NCI-H526 treated with DMSO at 0.1 percent for 48 hours (cell line): ENCODE measurements at places on chromosomes 2 and 18.

- no peak for DNase-seq
Observed at GRCh38 chr2:120702061-120702460, 33.6 kb upstream of the GLI2 start.

DNA sequence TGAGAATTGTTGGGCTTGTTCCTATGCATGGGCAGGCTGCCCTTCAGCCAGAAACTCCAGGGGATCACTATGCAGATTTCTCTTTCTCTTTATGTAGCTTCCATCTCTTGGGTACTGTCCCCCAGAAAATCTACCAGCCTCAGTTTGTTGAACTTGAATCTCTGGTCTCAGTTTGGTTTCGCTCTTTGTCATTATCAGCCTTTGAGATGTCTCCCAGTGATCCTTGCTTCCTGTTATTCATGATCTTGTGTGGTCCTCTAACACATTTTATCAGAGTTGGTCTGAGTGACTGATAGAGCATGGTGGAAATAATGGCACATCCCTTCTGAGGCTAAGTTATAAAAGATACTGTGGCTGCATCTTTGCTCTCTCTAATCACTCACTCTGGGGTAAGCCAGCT lies 7.8 kb downstream of the TMEM87B start:
- no peak for DNase-seq

GRCh38 chr2:217071416-217071815 lies 211.6 kb upstream of the TNP1 start:
- no peak for DNase-seq

GRCh38 chr18:13680612-13681011 lies 45.7 kb downstream of the FAM210A start:
- DNase-seq, result no peak

- no peak for DNase-seq
Observed at GRCh38 chr2:169066897-169067296, 2.5 kb upstream of the DHRS9 start.

GRCh38 chr18:9570255-9570654 lies 44.1 kb downstream of the PPP4R1 start:
- DNase-seq, result no peak

GRCh38 chr18:63775166-63775730 lies at the start of gene SERPINB7:
TSS of gene SERPINB7 (plus strand) at chr18:63775418. CDS start at chr18:63782373, 6,955 bp downstream.
- DNase-seq, result no peak

DNA sequence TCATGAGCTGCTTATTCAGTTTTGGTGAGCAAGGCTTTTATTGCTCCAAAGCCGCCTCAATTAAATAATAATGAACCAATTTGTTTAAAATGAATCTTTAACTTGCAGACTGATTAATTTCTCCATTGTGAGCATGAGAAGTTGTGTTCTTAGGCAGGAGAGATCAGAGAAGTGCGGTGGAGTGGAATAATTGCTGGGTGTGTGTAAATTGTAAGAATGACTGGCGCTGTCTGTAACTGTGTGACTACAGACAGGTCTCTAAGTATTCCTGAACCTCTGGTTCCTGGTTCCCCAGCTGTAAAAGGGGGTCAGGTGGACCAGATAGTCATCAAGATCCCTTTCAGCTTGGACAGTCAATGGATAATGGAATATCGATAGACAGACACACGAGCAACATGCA lies 98.0 kb upstream of the EFEMP1 start:
- no peak for DNase-seq

DNA sequence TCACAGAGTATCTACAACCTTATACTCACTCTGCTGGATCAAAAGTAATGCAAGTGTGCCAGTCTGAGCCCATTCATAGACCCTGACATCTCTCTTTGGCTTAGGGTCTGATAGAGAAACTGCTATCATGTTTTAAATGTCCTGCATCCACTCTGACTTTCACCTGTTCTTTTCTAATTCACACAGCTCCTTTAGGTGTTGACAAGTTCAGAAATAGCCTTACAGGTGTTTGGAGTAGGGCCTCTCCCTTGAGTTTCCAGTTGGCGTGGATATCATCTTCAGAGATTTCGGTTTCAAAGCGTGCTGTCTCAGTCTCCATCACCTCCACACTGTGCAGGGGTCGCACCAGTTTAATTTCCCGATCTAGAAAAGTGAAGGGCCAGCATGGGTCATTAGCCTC lies 150.3 kb downstream of the PLEKHA3 start:
- DNase-seq, result no peak

DNA sequence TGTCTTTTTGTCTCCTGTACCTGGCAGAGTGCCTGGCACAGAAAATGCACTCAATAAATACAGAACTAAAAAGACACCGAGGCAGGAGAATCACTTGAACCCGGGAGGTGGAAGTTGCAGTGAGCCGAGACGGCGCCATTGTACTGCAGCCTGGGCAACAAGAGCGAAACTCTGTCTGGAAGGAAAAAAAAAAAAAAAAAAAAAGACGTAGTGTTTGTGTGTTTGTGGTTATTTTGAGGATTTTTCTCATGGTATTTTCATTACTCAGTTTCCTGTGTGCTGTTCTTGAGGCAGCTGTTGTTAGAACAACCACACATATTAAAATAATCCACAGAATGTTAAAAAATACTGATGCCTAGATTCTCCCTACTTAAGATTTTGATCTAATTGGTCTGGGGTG lies 519.2 kb upstream of the SPHKAP start:
- no peak for DNase-seq

DNA sequence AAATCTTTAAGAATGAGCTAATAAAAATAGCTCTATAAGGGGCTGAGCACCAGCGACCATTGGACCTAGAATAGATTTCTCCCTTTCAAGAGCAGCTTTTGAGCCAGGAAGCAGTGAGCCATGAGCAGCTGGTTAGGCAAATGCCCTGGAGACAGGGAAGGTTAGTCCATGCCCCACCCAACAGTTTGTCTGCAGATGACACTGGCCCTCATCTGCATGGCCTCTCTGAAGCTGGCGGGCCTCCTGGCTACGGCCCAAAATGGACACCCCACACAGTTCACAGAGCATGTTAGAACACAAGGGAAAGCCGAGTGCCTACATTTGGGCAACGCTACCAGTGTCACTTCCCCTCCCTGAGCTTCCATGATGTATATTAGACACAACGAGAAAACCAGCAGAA lies 201.1 kb downstream of the MGAT5 start:
- DNase-seq, result peak; percentile 33

- no peak for DNase-seq
Observed at GRCh38 chr2:25497918-25498407, 156.2 kb upstream of the DNMT3A start.

GRCh38 chr18:71831039-71831438 lies 713.1 kb downstream of the CBLN2 start:
- DNase-seq, result no peak

- no peak for DNase-seq
Observed at GRCh38 chr2:61460163-61460562, 10.7 kb downstream of the USP34 start.

- no peak for DNase-seq
Observed at GRCh38 chr2:237968048-237968862, 1.4 kb downstream of the UBE2F start.

DNA sequence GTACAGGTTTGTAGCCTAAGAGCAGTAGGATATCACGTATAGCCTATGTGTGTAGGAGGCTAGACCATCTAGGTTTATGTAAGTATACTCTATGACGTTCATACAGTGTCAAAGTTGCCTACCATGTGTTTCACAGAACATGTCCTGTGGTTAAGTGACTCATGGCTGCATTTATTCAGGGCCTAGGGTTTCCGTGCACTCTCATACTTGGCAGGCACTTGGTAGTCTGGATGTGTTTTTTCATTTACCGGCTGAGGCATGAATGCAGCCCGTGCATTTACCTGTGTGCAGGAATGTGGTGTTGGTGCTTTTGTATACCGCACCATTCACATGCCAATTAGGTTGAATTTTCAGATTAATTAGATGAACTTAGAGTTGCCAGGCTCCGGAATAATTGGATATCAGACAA lies 43.4 kb downstream of the MYL12B start:
- DNase-seq, result no peak

- no peak for DNase-seq
Observed at GRCh38 chr2:99504844-99505584, 15.2 kb upstream of the REV1 start.

- no peak for DNase-seq
Observed at GRCh38 chr18:69400976-69401225, 213 bp downstream of the DOK6 start.
